GM19239 (cell line): ENCODE measurements at places on chromosomes 4 and X.

DNA sequence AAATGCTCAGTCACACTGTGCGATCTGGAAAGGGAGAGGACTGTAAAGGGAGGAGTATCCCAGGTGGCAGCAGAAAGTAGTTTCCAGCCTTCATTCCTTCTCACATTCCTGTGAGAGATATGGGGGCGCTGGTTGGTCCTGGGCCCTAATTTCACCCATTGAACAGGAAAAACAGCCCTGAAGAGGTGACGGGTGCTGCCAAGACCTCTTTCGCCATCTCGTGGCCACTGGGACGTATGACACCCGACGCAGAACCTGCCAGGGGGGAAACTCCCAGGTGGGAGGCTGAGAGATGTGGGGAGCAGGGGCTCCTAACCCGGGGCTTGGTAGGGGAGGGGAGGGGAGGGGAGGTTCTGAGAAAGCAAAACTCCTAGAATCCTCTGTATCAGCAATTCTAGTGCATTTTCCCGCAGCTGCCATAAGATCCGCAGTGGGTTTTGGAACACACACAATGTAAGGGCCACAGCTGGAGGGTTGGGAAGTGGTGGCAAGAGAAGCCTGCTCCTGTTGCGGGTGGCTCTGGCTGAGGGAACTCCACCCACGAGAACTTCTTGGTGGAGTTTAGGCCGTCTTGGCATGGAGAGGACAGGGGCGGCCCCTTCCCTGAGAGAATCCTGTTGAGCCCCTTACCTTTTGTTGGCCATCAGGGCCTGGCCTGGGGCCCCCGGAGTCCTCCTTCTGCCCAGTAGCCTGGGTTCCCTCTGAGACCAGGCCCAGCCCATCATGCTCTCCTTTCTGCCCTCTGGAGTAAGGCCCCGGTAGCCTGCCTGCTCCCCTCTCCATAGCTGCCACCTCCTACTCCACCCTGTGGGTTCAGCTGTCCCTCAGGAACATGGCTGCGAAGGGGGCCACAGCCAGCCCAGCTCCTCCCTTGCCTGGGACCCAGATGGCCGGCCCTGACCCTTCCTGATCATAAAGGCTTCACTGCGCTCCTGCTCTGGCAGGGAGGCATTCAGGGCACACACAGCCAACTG is 134.1 kb downstream of the OR13H1 start:
- peak; percentile 14 for DNase-seq

DNA sequence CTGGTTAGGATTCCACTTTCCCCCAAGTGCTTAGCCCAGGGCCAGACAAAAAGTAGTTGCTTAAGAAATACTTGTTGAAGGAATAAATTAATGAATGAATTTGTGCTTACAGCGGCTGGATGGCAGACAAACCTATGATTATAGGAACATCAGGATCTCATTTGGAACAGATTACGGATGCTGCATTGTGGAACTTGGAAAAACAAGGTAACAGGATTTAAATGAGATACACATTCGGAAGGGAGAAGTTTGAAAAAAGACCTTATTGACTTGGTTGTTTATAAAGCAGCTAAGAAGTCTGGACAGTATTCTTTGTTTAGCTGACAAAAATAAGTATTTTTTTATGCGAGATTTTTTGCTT is 572 bp downstream of the EXOSC9 start:
- DNase-seq = no peak

DNA sequence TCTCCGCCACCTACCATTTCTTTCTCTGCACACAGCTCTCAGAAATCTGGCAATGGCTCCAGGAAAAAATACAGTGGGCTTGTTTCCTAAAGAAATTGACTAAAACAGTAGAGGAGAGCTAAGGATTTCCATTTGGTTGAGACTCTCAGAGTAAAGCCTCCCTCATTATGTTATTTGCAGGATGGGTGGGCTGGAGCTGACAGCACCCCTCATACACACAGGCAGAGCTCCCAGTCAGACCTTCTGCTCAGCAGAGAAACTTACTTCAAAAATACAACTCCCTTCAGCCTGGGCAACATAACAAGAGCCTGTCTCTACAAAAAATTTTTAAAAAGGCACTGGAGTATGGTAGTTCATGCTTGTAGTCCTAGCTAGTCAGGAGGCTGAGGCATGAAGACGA is 44.9 kb downstream of the ENPEP start:
- DNase-seq = no peak

GRCh38 chr4:173212379-173212778 is 43.8 kb downstream of the GALNT7 start:
- no peak for DNase-seq

- DNase-seq = no peak
These were observed 199.7 kb downstream of the HS6ST2 start for GRCh38 chrX:132758759-132759158.

GRCh38 chr4:182880387-182881356 is 36.5 kb downstream of the DCTD start:
- no peak for DNase-seq

DNA sequence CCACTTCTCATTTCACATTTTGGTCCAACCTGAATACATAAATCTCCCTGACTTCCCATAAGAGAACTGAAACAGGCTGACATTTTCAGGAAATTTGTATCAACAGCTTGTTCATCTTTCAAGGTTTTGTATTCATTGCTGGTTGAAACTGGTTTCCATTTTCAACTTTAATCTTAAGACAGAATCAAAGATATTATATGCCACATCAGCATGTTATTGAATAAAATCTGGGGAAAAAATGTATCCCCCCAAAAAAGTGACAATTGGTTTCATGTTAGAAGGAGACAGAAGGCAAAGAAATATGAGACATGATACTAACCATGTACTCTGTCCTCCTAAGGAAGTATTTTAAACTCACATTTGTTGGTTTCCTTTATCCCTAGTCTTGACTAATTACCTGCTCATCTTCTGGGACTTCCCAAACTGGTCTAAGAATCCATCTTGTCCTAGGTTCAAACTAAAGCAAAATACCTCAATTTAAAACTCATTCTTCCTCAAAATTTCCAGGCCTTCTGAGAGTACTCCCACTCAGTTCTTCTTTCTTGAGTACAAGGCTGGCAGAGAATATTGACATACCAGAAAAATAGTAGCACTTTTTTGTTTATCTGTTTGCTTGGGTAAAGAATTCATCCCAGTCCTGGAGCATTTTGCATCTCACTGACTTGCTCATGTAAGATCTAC is 3.1 kb upstream of the ANTXR2 start:
- DNase-seq = no peak

DNA sequence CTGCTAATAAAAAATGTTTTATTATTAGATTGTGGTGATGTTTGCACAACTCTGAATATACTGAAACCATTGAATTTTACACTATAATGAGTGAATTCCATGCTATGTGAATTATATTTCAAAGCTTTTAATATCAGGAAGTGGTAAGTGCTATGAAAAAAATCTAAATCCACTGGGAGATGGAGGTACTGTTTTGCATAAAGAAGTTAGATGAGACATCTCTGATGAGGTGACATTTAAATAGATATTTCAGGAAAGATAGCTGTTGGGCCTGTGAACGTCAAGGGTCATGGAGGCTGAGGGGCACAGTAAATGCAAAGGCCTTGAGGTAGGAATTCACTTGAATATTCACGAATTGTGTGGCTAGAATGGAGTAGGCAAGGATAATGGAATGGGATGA is 12.3 kb downstream of the DCUN1D4 start:
- no peak for DNase-seq

GRCh38 chr4:77022560-77023179 is 53.1 kb downstream of the CCNI start:
- DNase-seq = no peak

DNA sequence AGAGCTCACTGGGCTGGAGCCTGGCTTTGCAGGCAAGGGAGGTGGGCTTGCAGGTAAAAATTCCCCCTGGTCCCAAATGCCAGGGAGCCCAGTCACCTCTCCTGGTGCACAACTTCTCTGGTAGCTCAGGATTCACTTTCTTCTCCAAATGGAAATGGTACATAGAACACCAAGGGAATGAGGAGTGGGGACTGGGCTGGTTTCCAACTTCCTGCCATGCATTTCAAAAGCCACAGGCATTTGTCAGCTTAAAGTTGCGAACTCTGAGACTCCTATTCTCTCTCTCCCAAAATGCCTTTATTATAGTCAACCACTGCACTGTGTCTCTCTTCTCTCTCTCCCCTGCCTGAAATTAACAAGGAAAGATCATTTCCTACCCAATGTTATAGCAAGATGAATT is 177.3 kb downstream of the GRIA3 start:
- DNase-seq = no peak

GRCh38 chr4:189858435-189858834 is 82.2 kb upstream of the FRG1 start:
- no peak for DNase-seq
